T-helper 22 cell (primary cell): ENCODE measurements at places on chromosomes 3 and 15.

DNA sequence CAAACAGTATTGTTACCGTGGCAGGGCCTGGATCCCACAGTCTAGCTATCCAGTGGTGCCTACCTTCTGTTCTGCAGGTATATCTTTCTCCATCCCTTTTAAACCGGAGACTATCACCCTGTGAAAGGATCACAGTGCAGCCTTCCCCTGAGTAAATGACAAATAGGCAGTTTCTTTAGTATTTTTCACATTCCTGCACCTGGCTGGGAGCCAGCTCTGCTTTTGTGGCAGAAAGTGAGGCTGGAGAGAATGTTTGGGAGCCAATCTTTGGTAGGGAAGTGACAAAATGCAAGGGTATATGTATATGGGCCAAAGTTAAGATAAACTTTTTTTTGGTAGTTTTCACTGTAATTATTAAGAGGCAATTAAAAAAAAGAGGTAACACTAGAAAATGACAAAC, 54.8 kb downstream of the ARHGEF26 start:
- DNase-seq = no peak

DNA sequence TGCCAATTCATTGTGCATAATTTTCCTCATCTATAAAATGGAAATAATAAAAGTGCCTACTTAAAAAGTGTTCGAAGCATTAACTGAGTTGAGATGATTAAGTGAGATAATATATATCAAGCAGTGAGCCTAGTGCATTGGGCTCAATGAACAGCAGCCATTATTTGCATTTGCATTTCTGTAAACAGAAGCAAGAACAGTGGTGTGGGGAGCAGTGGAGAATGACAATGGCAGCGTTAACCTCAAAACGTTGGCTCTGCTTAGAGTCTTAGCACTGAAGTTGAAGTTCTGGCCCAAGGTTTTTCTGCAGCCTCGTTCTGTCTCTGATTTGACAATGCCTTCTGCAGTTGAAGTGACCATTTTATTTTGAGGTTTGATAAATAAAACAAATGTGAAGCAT, 466.3 kb upstream of the ONECUT1 start:
- no peak for DNase-seq

DNA sequence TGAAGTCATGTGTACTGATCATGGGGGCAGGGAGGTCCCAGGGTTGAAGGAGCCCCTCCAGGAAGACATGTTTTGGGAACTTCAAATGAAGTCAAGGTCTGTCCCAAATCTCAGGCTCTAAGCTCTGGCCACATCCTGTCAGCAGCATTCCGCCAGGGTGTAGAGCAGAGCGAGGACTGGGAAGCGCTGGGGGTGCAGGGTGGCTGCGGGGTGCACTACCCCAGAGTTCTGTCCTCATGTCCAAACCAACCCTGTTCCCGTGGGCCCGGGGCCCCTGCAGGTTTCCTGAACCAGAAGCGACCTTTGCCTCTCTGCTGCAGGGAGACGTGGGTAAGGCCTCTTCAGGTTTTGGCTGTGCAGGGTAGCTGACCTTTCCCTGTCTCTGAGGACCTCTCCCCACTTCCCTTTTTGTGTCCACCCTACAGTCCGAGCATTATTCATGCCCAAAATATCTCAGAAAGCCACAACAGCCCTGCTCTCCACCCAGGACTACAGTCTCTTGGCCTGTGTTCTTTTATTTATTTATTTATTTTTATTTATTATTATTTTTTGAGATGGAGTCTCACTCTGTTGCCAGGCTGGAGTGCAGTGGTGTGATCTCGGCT, 26.6 kb upstream of the FLNB start:
- no peak for DNase-seq

DNA sequence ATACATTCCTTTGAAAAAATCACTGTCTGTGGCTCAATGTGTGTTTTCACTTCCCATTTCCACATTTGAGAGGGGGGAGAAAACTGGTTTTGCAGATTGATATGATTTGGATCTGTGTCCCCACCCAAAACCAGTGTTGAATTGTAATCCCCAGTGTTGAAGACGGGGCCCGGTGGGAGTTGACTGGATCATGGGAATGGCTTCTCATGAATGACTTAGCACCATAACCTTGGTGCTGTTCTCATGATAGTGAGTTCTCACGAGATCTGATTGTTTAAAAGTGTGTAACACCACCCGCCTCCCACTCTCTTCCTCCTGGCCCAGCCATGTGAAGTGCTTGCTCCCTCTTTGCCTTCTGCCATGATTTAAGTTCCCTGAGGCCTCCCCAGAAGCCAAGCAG, 16.1 kb downstream of the TMEM207 start:
- DNase-seq = no peak

DNA sequence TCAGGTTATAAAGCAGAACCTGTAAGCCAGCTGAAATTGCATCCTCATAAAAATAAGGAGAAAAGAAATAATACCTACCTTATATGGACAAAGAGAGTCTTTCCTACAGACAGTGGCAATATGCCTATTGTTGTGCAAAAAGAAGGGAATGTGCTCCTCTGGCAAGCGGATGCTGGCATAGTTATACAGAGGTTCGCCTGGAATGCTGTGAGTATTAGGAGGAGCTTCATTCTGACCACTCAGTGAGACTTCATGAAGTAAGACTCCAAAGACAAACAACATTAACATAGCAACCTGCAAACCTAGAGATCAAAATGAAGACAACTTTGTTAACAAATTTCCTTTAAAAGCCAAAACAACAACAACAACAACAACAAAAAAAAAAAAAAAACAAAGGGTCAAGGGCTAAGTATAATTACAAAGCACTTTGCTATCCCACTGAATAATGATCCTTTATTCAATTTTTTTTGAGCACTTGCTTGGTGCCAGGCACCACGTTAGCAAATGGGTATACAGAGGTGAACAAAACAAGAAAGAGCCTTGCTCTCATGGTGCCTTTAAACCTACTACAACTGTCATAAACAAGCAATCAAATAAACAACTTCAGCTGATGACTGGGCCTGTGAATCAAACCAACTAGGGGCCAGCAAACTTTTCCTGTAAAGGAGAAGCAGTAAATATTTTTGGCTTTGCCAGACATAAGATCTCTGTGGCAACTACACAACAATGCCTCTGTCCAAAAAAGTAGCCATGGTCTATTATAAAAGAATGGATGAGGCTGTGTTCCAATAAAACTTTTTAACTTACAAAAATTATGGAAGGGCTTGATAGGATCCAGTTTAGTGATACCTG, 3.7 kb downstream of the EOGT start:
- DNase-seq = no peak

- no peak for DNase-seq
These were observed 56.1 kb upstream of the SKIL start for GRCh38 chr3:170301405-170301804.

DNA sequence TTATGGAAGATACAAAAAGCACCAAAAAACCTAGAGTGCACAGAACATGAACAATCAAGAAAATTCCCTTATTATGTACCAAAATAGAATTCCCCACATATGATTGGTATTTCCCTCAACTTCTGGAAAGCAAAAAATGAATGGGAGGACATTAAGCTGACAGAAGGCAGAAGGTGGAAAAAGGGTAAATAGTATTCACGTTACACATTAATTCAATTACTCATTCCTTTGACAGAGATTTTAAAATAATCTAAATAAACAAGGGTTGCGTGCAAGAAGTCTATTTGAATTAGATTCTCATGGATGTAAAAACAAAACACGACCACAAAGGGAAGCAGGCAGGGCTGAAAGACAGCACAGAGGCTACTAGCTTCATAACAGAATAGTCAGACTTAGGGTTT, 260.5 kb upstream of the ZPLD1 start:
- no peak for DNase-seq

- no peak for DNase-seq
These were observed 532 bp upstream of the SELENOT start for GRCh38 chr3:150602426-150603152.

DNA sequence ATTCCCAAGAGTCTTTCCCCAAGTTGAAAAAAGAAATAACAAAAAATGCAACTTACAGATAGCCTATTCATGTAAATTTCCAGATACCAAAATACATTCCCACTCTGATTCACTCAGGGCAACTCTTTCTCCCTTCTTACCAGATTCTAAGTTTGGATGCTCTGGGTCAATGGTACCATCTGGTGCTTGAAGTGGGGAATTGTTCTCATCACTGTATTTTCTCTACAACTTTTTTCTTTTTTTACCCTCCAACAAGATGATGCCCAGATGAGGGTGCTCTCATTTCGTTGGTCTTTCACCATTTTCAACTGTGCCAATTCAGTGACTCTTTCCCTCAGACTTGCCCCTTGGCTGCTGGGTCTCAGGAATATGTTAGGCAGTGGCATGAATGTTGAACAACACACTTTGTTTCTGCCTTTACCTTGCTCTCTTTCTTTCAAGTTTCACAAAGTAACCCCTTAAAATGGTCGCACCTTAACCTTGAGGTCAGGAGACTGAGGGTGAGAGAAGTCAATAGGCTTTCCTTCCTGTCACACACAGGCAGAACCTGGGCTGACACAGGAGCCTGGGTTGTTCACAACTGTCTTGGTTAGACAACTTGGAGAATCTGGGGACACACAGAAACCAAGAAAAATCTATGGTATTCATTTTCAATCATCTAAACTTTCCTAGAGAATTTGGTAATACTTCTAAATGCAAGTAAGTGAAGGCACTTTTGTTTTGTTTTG, 330.7 kb upstream of the SLCO3A1 start:
- no peak for DNase-seq

GRCh38 chr15:38997841-38998240, 433.2 kb upstream of the RASGRP1 start:
- DNase-seq = no peak

GRCh38 chr15:74901612-74902063, 5.0 kb downstream of the FAM219B start:
- DNase-seq = peak; percentile 17

DNA sequence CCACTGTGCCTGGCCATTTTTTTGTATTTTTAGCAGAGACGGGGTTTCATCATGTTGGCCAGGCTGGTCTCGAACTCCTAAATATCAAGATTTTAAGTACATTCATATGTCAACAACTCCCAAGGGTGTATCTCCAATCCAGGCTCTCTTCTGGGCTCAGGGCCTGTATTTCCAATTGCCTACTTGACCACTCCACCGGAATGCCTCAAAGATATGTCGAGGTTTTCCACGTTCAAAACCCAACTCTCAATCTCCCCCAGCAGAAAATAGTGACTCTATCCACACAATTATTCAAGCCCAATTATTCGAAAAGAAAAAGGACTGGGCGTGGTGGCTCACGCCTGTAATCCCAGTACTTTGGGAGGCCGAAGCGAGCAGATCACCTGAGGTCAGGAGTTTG, 1.9 kb upstream of the KNSTRN start:
- no peak for DNase-seq

DNA sequence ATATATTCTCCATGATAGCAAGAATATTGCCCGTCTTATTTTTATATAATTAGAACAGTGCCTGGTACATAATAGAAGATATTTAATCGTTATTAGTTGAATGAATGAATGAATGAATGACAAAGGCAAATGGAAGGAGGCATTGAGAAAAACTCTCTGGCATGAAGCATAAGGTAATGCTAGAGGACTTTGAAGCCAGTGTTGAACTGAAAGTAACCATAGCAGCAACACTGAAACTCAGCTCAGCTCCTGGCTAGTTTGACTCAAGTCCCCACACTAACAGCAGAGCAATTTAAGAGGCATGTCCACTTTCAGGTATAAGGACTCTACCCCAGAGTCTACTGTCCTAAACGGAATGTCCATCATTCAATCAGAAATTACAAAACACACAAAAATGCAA, 227.0 kb downstream of the CPNE4 start:
- no peak for DNase-seq

DNA sequence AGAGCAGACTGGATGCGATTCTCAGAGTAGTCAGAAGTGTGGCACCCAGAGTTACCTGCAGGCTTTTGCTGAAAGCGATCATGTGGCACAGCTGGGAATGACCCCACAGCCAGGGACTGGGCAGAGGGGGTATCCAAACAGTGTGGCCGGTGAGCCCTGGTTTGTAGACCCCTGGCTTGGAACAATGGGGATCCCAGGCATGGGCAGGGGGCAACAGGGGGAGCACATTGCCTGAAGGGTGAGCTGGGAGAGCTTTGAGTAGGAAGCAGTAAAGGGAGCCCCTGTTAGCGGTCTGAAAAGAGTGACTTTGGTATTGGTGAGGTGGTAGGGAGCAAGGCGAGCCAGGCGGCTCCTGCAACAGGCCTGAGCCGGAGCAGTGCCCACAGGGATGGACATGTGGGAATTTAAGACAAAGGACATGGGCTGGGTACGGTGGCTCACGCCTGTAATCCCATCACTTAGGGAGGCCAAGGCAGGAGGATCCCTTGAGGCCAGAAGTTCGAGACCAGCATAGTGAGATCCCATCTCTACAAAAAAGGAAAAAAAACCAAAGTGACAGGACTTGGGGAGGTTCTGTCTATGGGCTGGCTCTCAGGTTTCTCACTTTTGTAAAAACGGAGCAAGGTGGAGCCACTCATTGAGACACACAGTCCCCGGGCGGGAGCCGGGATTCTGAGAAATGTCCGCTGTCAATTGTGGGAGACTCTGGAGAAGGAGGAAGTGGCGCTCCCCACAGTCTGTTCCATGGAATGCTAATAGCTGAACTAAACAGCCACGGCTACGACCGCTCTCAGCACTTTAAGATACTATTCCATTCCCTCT, 223.8 kb upstream of the LYSMD4 start:
- DNase-seq = no peak

DNA sequence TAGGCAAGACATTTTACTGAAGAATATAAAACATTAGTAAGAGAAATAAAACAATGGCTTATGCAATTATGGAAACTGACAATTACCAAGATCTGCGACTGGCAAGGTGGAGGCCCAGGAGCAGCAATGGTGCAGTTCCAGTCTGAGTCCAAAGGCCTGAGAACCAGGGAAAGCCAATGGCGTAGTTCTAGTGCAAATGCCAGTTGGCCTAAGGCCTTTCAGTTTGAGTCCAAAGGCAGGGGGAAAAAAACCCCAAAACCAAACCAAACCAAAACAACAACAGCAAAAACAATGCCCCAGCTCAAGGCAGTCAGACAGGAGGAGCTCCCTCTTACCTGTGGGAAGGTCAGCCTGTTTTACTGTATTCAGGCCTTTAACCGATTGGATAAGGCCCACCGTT, 72.6 kb downstream of the ST6GAL1 start:
- no peak for DNase-seq

DNA sequence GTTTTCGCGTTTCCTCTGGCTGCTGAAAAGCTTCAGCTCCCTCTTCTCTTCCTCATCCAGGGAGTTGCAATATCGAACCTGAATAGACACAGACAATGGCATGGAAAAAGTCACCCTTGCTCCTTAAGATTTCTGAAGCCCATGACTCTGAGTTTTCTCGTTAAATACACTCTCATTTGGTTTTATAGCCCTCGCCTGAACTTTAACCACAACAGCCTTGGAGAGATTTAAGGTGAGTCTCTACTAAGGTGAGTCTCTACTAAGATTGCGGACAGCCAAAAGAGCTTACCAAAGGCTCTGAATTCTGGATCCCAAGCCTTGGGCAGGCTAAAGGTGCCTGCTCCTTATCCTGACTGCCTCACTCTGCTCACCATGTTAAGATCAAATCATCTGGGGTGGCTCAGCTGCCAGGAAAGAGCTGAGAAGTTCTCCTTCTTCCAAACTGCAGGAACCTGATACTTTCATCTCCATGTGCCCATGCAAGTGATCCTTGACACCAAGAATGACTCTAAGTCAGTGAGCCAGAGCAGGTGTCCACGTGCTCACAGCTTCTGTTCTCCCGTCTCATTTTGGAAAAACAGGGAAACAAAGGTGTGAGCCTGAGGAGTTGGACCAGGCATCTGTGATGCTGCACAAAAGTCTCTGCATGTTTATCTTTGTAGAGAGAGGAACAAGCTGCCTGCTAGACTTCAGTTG, 65.1 kb downstream of the PRICKLE2 start:
- no peak for DNase-seq
